ENCODE measurements at places on chromosomes 3 and 15. TPM values are rescaled to one million over a fixed set of nuclear protein-coding genes. Genes with fewer than 3 reads are reported as not detected.

The DLL4 gene
- 0.68 TPM for total RNA-seq

The TMC3 gene
- not detected for total RNA-seq

The SKIL gene
- 15.0 TPM for total RNA-seq

The DUOXA2 gene
- total RNA-seq: not detected

DNA sequence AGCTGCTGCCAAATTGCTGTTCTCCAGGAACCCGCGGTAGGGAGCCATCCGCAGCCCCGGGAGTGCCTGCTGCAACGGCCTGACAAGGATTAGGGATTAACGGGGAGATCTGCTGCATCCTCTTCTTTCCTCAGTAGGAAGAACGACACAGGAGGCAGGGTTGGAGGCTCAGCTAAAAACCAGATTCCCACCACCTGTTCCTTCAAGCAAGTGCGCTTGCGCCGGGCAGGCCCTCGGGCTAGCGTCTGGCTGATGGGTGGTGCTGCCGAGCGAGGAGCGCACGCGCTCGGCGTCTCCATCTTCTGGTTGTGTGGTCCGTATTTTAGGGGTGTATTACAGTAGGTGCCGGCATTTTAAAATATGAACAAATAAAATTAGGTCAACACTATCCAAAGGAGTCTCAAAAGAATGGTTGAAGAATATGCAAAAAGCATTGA is 25.4 kb upstream of the SLC25A26 start:
- no peak overlapping the region for H3K27ac ChIP-seq
- peaks cover 3% of the 10 kb centered on the region for H3K4me1 ChIP-seq
- H3K4me3 ChIP-seq: no peak overlapping the region
- peaks cover 16% of the 10 kb centered on the region for H3K27me3 ChIP-seq
- no peaks in the 10 kb centered on the region for H3K36me3 ChIP-seq
- no peak for DNase-seq

- no peak overlapping the region for H3K4me3 ChIP-seq
- no peaks in the 10 kb centered on the region for H3K4me1 ChIP-seq
- H3K27ac ChIP-seq: no peak overlapping the region
- DNase-seq: no peak
- no peaks in the 10 kb centered on the region for H3K36me3 ChIP-seq
Measured at GRCh38 chr15:74605795-74606150, 9.9 kb upstream of the CLK3 start.

GRCh38 chr3:161557445-161558150 is 61.0 kb downstream of the OTOL1 start:
- H3K36me3 ChIP-seq: no peaks in the 10 kb centered on the region
- DNase-seq: no peak
- no peaks in the 10 kb centered on the region for H3K4me1 ChIP-seq
- H3K27me3 ChIP-seq: no peaks in the 10 kb centered on the region

DNA sequence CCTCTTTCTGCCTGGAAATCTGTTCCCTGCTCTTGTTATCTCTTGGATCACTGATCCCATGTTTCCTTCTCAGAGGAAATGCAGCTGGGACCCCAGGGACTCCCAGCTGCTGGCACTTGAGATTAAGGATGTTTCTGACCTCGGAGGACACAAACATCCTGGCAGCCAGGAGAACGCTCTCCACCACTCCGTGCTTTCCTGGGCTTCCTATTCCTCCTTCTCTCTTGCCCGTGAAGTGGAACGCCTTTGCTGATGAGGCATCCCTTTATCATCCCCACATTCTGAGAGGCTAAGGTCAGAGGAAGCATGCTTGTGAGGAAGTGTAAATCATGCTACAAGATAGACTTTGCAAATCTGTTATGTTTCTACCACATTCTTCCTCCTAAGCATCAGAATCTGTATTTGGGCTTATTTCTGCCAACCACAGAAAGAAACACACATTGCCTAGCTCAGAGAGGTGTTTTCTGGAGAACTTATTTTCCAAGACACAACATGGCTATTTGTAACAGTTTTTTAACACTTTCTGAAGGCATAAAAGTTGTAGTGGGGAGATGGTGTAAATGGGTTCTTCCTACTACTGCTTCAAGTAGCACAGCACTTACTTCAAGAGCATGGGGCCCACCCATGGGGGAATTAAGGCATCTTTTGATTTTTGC is 25.6 kb upstream of the LDHAL6B start:
- H3K27me3 ChIP-seq: no peaks in the 10 kb centered on the region
- H3K4me1 ChIP-seq: peaks cover 2% of the 10 kb centered on the region
- no peak overlapping the region for H3K27ac ChIP-seq
- DNase-seq: no peak
- H3K4me3 ChIP-seq: no peak overlapping the region

DNA sequence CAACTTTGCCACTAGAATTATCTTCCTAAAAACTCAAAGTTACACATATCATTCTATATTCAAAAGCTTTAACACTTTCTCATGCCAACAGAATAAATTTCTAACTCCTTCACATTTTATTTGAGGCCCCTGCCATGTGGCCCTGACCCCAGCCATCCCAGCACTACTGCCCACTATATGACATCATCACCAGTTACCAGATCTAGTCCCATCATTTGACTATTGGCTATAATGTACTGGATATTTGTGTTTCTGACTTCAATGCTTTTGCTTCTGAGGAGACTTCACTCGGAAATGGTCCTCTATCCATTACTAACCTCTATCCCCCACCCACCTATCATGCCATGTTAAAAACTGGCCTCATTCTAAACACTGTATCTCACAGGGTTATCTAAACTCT is 23.6 kb downstream of the UBE3A start:
- H3K27ac ChIP-seq: no peak overlapping the region
- peaks cover 45% of the 10 kb centered on the region for H3K4me1 ChIP-seq
- H3K36me3 ChIP-seq: no peaks in the 10 kb centered on the region
- no peak for DNase-seq

DNA sequence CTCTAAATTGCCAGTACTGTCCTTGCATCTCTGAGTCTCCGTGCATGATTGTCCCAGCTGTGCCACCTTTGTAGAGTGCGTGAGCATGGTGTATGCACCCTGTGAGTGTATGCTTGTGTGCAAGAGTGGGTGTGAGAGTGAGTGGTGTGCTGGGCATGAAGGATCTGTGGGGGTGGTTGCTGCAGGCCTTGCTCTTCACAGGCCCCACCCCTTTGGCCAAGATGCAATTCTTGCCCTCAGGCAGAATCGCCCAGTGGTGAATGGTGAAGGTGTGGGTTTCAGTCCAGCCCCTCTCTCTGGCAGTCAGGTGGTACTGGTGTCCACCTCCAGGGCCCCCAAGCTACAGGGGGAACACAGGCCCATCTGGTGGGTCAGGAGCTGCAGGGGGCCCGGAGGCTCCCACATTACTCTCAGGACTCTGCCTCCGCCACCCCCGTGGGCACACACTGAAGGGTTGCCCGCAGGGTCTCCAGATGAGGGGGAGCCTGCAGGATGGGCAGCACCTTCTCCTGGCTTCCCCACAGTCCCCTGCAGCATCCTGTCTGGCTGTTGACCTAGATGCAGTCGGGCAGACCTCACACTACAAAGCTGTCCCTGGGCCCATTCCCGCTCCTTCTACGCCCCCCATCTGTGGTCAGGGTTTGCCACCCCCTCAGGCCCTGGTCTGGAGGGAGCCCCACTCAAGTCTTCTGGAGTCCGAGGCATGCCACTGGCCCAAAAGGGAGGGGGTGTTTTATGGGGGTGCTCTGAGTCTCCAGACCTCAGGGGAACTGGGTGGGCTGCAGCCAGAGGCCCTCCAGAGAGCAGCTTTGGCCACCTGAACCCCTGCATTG is 8.3 kb upstream of the ROPN1B start:
- H3K36me3 ChIP-seq: no peaks in the 10 kb centered on the region
- no peak overlapping the region for H3K27ac ChIP-seq
- H3K27me3 ChIP-seq: peaks cover 4% of the 10 kb centered on the region
